ENCODE measurements at places on chromosomes 6 and 20.
A peak's percentile ranks its signal among the peaks of the same experiment; 100 is the strongest.

DNA sequence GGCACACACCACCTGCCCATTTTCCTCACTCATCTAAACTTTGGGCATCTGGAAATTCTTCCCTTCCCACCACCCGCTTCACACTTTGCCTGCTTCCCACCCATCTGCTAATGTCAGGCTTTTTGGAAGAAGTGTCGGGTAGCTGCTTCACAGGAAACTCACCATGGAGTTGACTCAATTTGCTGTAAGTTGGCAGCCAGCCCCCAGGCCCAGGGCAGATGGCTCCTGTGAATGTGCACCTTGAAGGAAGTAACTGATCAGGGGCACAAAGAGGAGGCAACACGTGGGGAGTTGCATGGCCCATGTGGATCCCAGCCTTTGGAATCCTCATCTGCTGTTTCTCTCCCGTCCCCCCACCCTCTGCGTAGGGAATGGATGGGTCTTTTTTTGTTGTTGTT, 87.3 kb downstream of the PPP1R14C start:
- DNase-seq, result no peak

GRCh38 chr20:55761100-55761499, 244.2 kb downstream of the CBLN4 start:
- DNase-seq, result no peak

DNA sequence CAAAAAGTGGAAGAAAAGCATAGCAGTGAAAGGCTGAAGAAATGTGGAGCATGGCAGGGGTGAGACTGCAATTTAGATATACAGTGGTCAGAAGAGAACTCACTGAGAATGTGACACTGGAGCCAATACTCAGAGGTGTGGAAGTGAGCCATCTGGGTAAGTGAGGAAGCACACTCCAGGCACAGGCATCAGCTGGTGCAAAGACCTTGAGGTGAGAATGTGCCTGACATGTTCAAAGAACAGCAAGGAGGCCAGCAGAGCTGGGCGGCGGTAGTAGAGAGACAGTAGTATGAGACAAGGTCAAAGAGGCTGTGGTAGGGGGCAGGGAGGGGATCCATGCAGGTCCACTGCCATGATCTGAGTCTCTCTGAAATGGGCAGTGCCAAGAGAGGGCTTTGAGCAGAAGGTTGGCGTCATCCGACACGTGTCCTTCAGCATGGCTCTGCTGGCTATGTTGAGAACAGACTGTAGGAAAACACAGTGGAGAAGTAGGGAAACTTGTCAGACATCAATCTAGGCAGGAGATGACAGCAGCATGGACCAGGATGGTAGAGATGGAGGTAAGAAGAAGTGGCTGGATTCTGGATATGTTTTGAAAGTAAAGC, 84.4 kb downstream of the PLCG1 start:
- no peak for DNase-seq

GRCh38 chr6:15994814-15995459, 133.9 kb upstream of the MYLIP start:
- DNase-seq, result no peak

DNA sequence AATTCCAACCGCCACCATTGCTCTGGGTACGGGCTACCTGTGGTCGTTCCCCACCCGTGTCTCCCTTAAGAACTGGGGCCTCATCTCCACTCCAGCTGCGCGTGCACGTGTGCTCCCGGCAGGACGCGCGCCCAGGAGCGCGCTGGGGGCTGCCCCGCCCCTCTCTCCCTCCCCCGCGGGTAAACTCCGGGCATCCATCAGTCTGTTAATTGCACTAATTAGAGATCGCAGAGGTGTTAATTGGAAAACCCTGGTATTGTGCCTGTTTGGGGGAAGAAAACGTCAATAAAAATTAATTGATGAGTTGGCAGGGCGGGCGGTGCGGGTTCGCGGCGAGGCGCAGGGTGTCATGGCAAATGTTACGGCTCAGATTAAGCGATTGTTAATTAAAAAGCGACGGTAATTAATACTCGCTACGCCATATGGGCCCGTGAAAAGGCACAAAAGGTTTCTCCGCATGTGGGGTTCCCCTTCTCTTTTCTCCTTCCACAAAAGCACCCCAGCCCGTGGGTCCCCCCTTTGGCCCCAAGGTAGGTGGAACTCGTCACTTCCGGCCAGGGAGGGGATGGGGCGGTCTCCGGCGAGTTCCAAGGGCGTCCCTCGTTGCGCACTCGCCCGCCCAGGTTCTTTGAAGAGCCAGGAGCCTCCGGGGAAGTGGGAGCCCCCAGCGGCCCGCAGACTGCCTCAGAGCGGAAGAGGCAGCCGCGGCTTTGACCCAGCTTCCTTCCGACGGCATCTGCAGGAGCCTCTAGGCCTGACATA, 14.4 kb downstream of the FOXP4 start:
- DNase-seq, result peak; percentile 94

- DNase-seq, result no peak
Measured at GRCh38 chr6:159180001-159180400, 10.8 kb downstream of the FNDC1 start.

DNA sequence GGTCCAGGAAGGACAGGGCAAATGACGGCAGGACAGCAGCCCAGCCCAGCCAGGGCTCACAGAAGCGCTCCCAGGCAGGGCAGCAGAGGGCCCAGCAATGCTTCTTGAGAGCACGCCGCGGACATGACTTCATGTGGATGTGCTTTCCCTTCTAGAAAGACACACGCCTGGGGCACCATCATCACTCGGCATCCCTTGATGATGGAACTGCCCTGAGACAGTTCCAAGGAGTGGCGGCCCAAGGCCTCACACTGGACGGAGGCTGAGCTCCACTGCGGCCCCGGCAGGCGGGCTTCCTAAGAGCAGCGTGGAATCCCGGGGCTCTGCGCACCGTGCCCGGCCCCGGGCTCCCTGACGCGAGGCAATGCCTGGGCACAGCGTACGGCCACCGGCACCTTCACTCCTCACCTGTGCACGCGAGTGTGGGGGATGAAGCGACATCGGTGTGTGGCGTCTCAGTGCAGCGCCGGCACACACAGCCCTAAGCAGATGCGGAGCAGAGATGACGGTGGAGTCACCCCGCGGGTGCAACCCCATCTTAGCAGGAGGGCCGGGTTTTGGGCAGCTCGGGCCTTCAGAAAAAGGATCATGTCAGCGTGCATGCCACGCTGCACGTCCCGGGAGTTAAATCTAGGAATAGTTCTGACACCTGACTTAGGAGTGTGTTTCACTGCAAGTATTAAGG, 86.6 kb downstream of the THBS2 start:
- no peak for DNase-seq

DNA sequence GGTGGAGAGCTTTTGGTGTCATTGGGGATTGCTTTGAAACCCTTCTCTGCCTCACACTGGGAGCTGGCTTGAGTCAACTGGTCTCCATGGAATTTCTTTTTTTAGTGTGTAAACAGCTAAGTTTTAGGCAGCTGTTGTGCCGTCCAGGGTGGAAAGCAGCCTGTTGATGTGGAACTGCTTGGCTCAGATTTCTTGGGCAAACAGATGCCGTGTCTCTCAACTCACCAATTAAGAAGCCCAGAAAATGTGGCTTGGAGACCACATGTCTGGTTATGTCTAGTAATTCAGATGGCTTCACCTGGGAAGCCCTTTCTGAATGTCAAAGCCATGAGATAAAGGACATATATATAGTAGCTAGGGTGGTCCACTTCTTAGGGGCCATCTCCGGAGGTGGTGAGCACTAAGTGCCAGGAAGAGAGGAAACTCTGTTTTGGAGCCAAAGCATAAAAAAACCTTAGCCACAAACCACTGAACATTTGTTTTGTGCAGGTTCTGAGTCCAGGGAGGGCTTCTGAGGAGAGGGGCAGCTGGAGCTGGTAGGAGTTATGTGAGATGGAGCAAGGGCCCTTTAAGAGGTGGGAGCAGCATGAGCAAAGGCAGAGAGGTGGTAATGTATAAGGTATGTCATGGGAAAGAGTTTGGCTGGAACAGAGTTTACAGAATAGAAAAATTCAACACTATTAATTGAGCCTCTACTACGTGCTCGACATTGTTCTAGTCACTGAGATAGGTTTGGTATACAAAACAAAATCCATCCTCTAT, 31.2 kb downstream of the SRSF3 start:
- DNase-seq, result no peak

DNA sequence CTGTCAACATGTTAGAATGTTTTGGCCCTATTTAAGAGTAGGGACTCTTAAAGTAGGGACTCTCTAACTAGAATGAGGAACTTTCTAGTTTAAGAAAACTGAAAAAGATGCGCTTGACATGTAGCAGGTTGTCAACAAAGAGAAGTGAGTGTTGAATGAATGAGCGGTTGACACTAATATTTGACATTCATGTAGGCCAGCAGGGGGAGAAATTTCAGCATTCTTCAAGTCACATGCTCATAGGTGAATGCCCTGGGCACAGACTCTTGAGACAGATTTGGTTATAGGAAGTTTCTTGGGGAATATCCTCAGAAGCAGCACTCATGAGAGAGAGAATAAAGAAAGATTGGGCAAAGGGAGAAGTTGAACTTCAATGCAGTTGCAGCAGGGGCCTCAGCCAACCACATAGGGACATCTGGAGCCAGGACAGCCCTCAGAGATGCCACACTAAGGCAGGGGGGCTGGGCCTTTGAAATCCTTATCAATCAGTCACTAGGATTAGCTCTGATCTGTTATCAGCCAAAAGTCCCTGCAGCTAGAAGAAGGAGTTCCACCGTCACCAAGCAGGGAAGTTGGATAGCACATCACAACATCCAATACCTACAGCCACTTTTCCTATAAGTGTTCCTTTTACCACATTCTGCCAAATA, 145.1 kb upstream of the FKBP1C start:
- no peak for DNase-seq

DNA sequence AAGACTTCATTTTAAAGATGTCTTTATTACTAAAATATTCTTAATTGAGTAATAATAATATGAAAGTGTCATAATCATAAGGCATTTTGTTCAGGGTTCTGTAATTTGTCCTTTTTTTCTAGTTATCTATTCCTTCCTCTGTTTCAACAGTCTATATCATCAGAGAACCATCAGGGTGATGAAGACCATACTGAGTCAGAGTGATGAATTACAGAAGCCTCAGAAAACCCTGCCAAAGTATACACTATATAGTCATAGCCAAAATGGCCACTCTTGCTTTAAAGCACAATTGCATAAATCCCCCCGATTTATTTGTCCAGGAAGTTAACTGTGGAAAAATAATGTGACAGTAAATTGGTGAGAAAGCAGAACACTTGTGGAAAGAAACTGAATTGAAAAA, 735.0 kb downstream of the EPHA7 start:
- DNase-seq, result no peak

DNA sequence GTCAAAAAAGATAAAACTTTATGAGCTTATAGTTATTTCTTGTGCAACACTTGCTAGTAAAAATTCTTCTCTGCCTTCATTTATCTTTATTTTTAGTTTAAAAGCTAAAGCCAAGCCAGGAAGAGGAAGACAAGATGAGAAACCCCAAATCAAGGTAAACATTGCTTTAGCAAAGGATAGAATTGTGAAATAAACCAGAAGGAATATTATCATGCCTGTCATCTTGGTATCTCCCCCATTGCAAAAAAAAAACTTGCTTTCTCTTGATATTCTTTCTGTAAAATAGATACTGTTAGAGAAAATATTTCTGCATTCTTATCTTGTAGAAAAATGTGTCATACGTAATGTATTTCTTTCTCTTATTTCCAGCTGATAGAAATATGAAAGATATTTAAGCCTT, 432.8 kb downstream of the GJA1 start:
- DNase-seq, result no peak

Data from CD8-positive, alpha-beta memory T cell (primary cell).